Right kidney (tissue), 9 donors: ENCODE measurements at places on chromosomes 11 and 22.

DNA sequence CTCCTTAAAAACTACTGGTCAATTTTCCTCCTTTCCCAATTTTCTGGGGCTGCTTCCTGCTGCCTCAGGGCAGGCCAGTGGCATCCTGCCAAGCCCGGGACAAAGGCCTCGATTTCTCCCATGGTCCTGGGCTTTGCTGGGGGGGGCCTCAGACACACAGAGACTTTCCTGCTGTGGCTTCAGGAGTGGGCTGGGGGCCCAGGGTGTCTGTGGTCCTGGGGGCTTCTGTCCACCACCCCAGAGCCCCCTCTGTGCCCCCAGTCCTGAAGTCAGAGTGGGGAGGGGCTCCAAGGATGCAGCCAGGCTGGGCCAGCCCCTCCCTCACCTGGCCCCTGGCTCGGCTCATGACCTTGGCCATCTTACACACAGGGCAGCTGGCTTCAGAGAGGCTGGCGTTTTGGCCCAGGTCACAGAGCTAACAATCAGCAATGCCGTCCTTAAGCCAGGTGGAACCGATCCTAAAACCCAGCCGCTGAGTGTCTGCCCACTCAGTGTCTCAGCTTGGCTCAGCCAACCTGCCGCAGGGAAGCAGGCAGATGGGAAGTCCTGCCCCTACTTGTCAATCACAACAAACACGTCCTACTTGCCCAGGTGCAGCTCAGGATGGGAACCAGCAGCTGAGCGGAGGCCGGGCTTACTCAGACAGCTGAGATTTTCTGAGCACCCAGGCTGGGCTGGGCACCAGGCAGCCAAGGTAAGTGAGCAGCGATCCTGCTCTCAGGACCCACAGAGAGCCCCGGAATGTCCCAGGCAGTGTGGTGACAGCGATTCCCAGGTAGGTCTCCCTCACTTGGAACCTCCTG, 34.6 kb downstream of the OSBPL5 start:
- no peak for DNase-seq

DNA sequence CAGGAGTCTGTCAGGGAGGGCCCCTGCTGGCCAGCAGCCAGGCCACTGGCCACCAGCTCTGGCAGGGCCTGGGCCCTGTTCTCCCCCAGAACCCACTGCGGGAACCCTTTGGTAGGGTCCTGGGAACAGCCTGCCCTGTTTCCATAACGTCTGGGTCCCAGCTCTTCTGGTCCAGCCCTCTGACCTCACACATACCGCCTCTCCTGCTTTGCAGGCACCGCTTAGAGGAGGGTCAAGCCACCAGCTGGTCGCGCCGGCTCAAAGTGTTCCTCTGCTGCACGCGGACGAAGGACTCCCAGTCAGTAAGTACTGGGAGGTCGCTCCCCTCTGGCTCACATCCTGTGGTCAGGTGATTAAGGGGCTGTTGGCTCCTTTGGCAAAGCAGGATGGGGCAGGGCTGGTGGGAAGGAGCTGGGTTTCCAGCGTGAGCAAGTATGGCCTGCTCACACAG, 26.6 kb upstream of the MYRF start:
- no peak for DNase-seq

- DNase-seq, result no peak
Observed at GRCh38 chr11:124807201-124807600, 7.0 kb upstream of the MSANTD2 start.

DNA sequence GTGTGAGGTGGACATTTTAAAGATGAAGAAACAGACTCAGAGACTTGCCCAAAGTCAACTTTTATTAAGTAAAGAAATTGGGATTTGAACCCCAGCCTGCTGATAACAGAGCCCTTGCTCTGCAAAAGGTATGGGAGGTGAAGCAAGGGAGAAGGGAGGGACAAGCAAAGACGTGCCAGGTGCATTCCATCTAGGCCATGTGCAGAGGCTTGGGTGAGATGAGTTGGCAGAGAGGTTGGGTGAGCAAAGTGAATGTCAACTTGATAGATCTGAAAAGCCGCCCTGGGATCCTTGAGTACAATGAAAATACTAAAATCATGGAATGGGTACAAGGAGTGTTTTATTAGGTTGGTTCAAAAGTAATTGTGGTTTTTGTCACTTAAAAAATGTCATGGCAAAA, 341.3 kb downstream of the CADM1 start:
- DNase-seq, result no peak

DNA sequence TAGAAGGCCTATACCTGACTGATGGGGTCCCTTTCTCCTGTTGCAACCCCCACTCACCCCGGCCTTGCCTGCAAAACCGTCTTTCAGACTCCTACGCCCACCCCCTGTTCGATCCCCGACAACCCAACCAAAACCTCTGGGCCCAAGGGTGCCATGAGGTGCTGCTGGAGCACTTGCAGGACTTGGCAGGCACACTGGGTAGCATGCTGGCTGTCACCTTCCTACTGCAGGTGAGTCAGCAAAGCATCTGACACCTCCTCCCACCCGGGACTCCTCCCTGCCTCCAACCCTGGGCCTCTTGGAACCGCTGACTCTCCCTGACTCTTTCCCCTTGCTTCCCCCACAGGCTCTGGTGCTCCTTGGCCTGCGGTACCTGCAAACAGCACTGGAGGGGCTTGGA, 1.2 kb downstream of the ROM1 start:
- no peak for DNase-seq

DNA sequence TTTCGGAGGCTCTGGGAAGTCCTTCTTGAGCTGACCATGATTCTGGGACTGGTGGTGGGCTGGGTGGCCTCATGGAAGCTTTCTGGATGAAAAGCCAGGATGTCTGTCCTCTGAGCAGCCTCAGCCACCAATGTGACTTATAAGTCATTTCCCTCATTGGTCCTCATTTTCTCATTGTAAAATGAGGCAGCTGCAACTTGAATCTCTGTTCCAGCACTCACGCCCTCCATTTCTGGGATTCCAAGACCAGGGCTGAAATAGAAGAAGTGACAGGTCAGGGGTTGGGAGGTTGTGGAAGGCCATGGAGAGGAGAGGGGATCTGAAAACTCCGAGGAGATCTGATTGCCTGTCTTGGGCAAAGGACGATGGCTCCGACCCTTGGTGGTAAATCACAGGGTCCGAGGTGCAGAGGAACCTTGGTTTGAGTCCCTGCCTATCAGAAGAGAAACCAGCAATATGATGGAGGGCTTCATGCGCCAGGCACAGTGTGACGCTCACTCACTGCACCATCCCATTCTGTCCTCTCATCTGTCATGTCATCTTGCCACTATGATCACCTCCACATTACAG, 38.3 kb downstream of the TSPAN18 start:
- DNase-seq, result no peak

GRCh38 chr22:20319041-20319744, 667 bp downstream of the DGCR6L start:
- DNase-seq, result no peak

GRCh38 chr22:34214372-34214771, 294.1 kb upstream of the LARGE1 start:
- DNase-seq, result no peak

- DNase-seq, result peak; percentile 67
Observed at GRCh38 chr22:39349506-39349966, 255 bp upstream of the SYNGR1 start.

DNA sequence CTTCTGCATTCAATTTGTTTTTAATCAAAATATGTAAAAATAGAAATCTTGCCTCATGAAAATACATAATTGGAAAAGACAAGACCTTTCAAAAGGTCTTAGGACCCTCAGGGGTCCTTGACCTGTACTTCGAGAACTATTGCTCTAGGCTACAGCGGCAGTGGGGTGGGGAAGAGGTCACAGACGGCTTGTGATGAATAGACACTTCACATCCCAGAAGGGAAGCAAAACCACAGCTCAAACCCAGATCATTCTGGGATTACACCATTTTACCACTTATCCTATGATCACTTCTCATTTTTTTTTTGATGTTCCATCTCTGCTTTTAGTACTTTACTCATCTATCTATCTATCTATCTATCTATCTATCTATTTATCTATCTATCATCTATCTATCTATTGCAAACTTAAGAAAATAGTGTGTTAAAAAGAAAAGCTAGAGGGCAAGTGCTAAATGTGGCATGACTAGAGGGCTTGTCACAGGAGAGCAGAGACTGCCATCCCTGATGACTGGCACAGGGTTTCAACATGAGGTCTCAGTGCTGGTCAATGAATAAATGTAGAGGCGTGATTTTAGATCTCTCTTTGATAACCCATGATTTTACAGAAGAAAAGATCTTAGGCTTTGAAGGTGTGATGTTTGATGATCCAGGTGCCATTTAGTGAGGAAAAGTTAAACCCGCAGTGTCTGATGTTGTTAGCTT, 37.1 kb downstream of the RNF141 start:
- DNase-seq, result no peak

- no peak for DNase-seq
Observed at GRCh38 chr22:47293368-47294221, 531.1 kb downstream of the TBC1D22A start.

- DNase-seq, result no peak
Observed at GRCh38 chr22:49914256-49914655, 4.0 kb downstream of the ALG12 start.

- DNase-seq, result no peak
Observed at GRCh38 chr11:111879637-111879960, 258 bp downstream of the CFAP68 start.

DNA sequence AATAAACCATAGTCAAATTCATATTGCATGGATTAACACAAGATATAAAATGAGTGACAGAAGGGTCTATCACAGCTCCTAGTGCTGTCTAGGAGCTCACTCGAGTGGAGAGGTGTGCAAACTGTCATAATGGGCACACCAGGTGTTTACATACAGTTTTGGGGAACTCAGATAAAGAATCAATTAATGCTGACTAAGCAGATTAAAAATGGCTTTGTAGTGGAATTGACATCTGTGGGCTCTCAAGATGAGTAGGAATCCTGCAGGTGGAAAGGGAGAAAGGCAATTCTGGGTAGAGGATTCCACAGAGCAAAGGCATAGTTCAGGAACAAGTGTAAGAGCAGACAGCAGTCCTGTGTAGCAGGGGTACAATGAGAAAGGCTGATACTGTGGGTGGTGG, 496.2 kb upstream of the CCDC90B start:
- no peak for DNase-seq

DNA sequence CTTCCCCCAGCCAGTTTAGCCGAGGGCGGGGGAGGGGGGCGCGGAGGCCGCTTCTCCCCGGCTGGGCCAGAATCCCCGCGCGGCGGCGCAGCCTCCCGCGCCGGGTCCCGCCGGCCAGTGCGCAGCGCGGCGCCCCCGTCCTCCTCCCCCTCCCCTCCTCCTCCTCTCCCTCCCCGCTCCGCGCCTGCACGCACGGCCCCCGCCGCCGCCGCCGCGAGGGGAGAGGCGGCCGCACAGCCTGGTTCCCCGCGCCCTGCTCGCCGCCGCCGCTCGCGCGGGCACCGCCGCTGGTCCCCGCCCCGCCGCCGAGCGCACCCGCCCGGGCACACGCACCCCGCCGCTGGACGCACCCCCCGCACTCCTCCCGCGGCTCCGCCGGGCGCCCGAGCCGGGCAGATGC, at the start of gene FLRT1:
Gene FLRT1, plus strand, starts transcription at position 356 of the 400 bp plus-strand sequence. CDS start 80,337 bp downstream, outside the sequence.
- no peak for DNase-seq

DNA sequence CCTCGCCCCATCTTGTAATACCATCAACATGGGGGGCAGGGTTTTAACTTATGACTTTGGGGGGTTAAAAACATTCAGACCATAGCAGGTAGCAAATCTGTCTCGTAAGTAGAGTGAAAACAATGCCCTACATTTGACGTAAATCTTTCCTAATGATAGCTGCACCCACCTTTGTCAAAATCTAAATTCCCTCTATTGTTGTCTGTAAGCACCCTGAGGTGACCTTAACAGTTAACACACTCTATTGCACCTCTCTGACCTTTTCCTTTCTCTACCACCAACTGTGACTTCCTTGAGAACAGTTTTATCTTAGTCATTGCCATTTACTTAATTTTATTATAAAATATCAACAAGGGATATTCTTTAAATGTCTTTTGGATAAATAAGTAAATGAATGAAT, 1024.9 kb upstream of the CNTN5 start:
- DNase-seq, result no peak

DNA sequence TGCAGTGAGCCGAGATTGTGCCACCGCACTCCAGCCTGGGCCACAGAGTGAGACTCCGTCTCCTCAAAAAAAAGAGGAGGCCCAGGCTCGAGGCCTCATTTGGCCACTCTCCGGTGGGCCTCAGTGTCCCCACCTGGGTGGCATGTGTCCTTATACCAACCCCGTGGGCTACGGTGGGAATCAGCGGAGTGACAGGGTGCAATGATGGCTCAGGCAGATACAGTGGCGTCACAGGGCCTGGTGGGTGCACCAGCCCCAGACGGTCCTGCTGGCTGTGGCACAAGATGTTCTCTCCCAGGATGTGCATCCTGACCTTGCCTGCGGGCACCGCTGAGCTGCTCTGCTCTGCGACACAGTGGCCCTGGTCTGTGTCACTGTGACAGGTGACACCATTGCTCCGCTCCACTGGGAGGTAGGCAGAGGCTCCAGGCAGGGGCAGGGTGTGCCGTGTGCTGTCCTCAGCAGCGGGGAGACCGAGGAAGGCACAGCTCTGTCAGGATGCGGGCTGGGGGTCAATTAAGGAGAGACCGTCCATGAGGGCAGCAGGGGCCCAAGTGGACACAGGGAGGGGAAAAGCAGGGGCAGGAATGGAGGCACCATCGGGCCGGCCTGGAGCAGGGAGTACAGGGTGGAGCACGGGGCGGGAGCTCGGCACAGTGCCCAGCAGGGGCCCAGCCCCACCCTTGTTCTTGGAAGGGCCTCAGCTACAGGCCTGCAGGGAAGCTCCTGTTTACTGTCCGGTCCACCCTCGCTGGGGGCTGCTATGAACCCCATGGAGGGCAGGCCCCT, 21.7 kb upstream of the TH start:
- no peak for DNase-seq

DNA sequence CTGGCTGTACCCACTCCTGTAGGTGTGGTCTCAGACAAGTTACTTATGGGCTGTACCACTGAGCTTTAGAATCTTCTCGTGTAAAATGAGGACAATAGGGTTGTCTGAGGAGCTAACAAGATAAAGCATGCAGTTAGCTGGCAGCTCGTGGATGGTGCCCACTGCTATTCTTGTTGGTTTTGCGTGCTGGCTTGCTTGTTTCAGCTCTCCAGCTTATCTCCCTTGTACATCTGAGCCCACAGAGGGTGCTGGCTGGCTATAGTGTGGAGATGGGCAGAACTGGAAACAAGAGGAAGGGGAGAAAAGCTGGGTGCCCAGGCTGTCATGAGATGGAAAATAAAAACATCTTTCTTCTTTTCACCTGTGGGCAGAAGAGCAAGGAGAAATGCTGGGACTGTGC, 46.5 kb upstream of the GALNT18 start:
- no peak for DNase-seq

DNA sequence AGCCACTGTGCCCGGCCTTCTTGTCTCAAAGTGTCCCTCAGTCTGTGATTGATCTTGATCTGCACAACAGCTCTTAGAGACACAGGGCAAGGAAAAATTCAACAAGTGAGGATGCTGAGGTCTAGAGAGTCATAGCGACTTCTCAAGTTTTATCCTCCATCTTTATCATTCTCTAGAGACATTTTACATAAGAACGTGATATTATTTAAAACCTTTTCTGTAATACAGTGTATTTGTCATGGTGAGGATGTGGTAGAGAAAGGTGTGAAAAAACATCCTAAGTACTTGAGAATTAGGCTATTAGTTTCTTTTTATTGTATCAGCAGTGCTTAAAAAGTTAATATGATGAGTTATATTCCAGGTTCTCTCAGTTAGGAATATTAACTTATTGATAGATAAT, 50.2 kb downstream of the EMSY start:
- DNase-seq, result no peak

- no peak for DNase-seq
Observed at GRCh38 chr11:43268786-43269185, 43.0 kb upstream of the API5 start.
